ENCODE measurements at places on chromosomes 5 and 9. TPM values are rescaled to one million over a fixed set of nuclear protein-coding genes. Genes with fewer than 3 reads are reported as not detected.

FYB1 gene
- total RNA-seq = 1.8 TPM

GRCh38 chr9:27356446-27356845 is 59.5 kb upstream of the EQTN start:
- no peak for DNase-seq
- no peak overlapping the region for H3K27ac ChIP-seq
- H3K36me3 ChIP-seq = no peaks in the 10 kb centered on the region
- H3K27me3 ChIP-seq = no peaks in the 10 kb centered on the region
- no peak overlapping the region for H3K4me3 ChIP-seq
- H3K4me1 ChIP-seq = no peaks in the 10 kb centered on the region

DNA sequence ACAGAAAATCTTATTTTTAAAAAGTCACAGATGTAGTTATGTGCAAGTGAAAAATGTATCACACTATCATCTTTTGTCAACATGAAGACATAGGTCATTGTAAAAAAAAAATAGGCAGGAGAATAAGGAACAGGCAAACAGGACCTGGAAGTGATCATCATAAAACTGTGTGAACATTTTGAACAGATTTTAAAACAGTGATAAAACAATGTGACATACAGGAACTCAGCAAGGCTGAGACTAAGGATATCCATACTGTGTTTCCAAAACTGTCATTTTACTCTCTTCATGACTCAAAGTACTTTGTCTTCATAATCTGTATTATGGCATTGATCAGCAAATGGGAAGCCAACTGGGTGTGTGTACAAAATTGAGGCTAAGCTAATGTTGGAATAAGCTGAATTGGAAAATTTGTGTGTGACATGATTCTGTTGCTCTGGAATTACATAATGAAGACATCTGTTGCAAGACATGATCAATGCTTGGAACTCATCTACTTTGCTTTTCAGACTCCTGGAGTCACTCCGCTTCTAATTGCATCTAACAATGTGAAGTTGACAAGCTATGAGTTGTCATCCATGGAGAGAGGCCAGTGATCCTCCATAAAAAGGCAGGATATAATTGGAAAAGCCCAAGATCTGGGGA is 978.7 kb upstream of the NUDT12 start:
- no peak overlapping the region for H3K27ac ChIP-seq
- H3K4me3 ChIP-seq = no peak overlapping the region
- H3K36me3 ChIP-seq = no peaks in the 10 kb centered on the region
- DNase-seq = no peak
- no peaks in the 10 kb centered on the region for H3K4me1 ChIP-seq
- H3K27me3 ChIP-seq = no peaks in the 10 kb centered on the region

DNA sequence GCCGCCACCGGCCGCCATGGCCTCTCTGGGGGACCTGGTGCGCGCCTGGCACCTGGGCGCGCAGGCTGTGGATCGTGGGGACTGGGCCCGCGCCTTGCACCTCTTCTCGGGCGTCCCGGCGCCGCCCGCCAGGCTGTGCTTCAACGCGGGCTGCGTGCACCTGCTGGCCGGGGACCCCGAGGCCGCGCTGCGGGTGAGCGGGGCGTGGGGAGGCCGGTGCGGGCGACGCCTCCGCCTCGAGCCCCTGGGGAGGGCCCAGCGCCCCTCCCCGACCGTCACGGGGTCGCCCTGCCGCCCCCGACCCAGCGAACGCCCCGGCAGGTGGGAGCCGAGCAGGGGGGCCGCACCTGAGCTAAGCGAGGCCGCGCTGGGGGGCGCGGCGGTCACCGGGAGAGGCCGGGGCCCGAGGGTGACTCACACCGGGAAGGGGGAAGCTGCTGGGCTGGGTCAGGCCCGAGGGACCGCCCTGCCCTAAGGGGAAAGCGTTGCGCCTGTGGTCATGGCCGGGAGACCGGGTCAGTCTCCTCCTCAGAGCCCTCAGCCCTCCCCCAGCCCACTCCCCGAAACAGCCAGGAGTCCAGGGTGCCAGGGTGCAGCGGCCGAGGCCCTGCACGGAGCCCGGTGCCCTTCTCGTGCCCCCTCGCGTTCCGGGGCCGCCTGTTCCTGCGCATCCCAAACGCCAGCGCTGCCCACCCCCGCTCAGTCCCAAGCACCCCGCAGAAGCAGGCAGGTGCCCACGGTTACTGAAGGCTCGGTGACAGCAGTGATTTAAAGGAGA is 510 bp downstream of the NOXA1 start:
- H3K4me1 ChIP-seq = peaks cover 24% of the 10 kb centered on the region
- H3K27ac ChIP-seq = peak overlapping the region; percentile 83
- peak; percentile 73 for DNase-seq
- peak overlapping the region; percentile 97 for H3K4me3 ChIP-seq
- no peaks in the 10 kb centered on the region for H3K27me3 ChIP-seq

- no peaks in the 10 kb centered on the region for H3K36me3 ChIP-seq
- DNase-seq = no peak
- peak overlapping the region; percentile 12 for H3K27ac ChIP-seq
- H3K4me3 ChIP-seq = no peak overlapping the region
- H3K27me3 ChIP-seq = no peaks in the 10 kb centered on the region
Measured at GRCh38 chr9:12784461-12785259, 9.8 kb downstream of the LURAP1L start.

WASHC1 gene
- total RNA-seq = 13.2 TPM
